ENCODE measurements at places on chromosomes 4 and X.
A peak's percentile ranks its signal among the peaks of the same experiment; 100 is the strongest.

- DNase-seq: peak; percentile 44
These were observed at the start of gene PLCXD1 for GRCh38 chrX:281166-281999. PLCXD1 (plus strand) TSS chrX:281381; CDS start chrX:284188, 2,807 bp downstream.

DNA sequence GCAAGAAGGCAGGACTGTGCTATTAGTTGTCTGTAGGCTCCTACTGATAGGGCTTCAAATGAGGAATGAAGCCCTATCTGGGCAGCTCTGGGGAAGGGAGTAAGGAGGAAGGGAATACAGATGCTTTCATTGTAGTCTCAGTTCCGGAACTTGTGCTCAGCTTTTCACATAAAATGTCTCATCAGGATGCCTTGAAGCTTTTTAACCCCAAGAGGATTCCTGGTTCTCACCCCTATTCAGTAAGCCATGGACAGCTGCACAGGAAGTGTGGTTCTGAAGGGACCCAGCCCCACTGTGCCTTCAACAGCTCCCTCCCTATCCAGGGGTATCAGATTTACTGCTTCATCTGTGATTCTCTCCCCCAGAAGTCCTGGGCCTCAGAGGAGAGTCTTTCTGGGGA is 5.0 kb downstream of the ARMCX5 start:
- no peak for DNase-seq

DNA sequence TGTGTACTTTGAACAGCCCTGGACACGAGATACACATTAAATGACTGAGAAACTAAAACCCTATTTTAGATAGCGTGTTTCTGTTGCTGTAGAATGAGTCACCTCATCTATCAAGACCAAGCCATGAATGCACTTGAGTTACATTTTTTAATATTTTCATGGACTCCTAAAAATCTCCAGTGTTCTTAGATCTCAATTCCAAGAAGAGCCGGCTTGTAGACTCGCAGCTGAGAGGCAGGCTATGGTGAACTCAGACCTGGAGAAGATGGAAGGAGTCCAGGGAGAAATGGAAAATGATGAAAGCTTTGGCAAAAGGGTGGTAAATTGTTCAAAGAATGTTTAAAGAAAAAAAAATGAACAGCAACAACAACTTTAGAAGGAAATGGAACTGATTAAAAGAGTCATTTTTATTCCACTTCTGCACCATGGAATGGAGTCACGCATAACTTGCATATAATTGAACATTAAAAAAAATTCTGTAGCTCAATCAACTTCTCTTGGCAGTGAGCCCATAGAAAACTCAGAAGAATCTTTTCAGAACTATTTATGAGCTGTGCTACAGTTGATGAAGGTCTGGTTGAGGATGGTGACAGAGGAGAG is 129.8 kb downstream of the MXRA5 start:
- no peak for DNase-seq

DNA sequence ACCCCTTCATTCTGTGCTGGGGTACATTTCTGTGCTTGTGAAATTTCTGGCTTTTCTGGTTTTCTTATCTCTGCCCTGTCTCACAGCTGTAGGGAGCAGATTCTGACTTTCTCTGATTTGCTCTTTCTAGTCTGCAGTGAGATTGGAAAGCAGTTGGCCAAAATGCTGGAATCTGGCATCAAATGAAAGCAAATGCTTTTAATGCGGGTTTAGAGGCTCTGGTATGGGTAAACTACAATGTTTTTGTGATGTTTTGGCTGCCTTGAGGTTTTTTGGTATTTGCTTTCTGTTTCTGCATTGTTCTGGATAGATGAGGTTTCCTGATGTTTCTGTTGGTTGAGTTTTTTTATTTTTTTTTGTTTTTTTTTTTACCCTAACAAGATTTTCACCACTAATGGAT is 23.8 kb downstream of the SMIM20 start:
- DNase-seq: no peak

DNA sequence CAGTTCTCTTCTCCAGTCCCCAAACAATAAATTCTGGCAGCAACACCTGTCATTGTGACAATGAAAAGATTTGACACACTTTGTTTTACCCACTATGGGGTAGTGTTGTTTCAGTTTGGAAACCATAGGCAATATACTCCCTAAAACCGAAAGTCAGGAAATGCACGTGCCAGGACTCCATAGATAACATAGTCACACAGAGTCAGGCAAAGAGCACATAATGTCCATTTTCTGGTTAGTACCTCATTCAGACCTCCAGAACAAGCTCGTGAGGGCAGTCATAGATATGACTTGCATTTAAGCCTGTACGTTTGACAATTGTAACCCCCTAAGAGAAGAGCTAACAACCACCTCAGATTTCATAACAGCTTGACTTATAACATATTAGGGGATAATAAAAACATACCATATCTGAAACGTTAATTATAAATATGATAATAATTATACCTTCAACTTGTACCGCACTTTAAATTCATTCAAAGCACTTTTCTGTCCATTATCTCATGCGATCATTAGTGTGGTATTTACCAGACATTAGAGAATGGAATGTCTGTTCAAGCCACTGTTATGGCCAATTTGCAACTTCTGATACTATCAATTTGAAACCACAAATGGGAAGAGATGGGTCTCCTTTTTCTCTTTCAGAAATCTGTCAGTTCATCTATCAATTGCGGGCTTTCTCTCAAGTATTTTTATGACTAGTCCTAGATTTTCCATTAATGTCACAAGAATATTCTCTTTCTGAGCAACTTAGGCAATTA is 147.4 kb downstream of the LDB2 start:
- no peak for DNase-seq

GRCh38 chrX:28303486-28303885 is 283.8 kb upstream of the IL1RAPL1 start:
- DNase-seq: no peak

- no peak for DNase-seq
These were observed 514.9 kb upstream of the LCORL start for GRCh38 chr4:18536428-18536827.

- DNase-seq: no peak
These were observed 42.8 kb downstream of the BRWD3 start for GRCh38 chrX:80766916-80767315.

GRCh38 chr4:55730280-55730931 is 89.2 kb upstream of the EXOC1L start:
- DNase-seq: no peak

GRCh38 chr4:47741200-47741599 is 96.7 kb downstream of the CORIN start:
- no peak for DNase-seq

- no peak for DNase-seq
These were observed 207.7 kb upstream of the PRPS2 start for GRCh38 chrX:12583543-12583942.

- DNase-seq: no peak
These were observed 1.1 kb upstream of the MRPL1 start for GRCh38 chr4:77861495-77861894.

DNA sequence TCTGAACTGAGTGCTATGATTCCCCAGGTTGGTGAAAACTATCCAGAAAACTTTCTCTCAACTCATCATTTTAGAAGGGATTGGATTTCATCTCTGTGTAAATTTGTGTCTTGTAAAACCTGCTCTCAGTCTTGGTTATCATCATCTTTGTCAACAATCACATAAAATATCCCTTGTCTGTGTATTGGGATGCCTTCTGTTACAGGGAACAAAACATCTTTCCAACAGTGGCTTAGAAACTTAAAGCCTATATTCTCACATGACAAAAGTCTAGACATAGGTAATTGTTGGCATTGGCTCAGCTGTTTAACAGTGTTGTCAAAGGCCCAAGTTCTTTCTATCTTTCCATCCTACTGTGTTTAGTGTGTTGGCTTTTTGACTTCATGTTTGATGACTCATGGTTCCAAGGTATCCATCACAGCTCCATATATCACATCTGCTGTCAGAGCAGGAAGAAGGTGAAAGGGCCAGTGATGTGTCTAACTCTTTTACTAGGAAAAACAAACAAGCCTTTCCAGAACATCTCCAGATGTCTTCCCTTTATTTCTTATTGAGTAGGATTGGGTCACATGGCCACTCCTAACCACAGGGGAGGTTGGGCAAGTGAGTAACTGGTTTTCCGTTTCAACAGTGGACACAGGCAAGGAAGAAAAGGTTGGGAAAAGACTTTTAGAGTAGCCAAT is 65.0 kb downstream of the PHEX start:
- no peak for DNase-seq

DNA sequence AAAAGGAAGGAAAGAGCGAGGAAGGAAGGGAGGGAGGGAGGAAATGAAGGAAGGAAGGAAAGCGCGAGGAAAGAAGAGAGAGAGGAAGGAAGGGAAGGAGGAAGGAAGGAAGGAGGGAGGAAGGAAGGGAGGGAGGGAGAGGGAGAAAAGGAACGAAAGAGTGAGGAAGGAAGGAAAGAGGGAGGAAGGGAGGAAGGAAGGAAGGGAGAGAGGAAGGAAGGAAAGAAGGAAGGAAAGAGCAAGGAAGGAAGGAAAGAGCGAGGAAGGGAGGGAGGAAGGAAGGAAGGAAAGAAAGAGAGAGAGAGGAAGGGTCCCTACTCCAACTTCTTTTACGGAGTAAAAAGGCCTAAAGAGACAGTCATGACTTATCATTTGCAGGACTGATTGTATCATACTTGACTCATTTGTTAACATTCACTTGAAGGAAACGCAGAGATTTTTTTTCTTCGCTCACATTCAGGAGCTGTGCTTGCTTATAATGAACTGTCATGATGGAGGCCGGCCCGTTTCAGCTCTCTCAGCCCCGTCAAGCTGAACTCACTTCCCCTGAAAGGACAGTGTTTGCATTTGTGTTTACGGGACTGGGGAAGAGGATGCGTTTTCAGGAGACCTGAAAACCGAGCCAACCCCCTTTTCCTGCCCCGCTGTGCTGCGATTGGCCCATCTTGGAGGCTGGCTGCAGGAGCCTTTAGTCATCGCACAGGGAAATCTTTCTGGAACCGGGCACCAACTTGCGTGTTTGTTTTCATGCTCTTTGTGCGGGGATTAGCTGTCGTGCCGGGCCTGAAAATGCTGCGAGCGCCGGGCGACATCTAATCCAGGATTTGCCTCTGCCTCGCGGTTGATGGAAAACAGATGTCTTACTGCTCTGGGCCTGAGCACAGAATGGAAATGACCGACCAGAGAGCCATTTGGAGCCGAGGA is 17.8 kb downstream of the TRIM2 start:
- DNase-seq: peak; percentile 16

GRCh38 chr4:87037671-87038334 is 103.0 kb downstream of the AFF1 start:
- no peak for DNase-seq
